MCF 10A (cell line): ENCODE measurements at places on chromosomes 4 and X. TPM values are rescaled to one million over a fixed set of nuclear protein-coding genes. Genes with fewer than 3 reads are reported as not detected.

DNA sequence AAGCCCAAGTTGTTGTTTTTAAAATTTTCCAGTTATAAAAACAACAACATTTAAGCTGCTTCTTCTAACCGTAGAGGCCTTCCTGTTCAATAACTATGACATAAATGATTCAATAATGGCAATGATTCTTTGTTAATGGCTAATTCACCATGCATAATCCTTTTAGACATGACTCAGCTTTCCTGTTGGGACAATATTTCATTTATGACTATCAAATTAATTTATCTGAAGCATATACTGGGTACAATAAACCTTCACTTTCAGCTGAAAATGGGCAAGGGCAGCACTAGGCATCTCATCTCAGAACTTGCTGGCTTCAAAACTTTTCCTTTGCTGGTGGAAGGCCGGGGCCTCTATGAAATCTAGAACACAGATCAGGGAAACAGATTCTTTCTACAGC, 38.9 kb downstream of the TBC1D9 start:
- H3K27ac ChIP-seq = peak overlapping the region; percentile 89
- H3K4me3 ChIP-seq = no peak overlapping the region

DNA sequence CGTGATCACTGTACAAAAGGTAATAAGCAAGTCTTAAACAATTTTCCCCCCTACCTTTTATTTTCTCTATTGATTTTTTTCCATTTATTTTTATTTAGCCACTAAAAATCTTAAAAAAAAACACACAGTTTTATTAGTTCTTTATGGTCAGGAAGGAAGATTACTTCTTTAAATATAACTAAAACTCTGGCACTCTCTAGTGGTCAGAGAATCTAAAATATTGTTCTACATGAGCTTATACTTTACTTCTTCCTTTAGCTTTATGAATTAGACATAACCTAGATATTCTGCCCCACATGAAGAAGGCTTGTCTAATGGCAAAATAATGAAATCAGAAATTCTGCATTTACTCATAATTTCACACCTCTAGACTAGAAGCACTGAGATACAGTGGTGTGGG, 135.2 kb downstream of the PDE5A start:
- no peak overlapping the region for H3K4me3 ChIP-seq
- peaks cover 25% of the 10 kb centered on the region for H3K36me3 ChIP-seq
- no peak overlapping the region for H3K27ac ChIP-seq
- no peak for DNase-seq
- no peaks in the 10 kb centered on the region for H3K27me3 ChIP-seq

DNA sequence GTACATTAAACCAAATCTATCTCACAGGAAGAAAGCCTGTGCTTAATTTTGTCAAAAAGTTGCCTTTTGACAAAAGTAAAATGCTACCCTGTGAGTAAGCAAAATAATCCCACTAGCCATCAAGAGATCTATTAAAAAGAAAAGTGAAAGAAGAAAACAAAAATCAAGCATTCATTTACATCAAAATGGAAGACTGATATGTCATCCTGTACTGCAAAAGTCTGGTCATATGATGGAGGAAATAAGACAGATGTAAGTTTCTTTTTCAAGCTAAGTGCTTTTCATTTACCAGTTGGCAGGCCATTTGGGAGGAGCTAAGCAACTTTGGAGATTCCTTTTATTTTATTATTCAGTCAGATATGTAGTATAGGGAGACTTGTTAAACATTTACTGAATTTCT, 387.4 kb downstream of the SPOCK3 start:
- H3K4me1 ChIP-seq = no peaks in the 10 kb centered on the region
- no peak overlapping the region for H3K27ac ChIP-seq
- H3K4me3 ChIP-seq = no peak overlapping the region
- H3K27me3 ChIP-seq = no peaks in the 10 kb centered on the region

DNA sequence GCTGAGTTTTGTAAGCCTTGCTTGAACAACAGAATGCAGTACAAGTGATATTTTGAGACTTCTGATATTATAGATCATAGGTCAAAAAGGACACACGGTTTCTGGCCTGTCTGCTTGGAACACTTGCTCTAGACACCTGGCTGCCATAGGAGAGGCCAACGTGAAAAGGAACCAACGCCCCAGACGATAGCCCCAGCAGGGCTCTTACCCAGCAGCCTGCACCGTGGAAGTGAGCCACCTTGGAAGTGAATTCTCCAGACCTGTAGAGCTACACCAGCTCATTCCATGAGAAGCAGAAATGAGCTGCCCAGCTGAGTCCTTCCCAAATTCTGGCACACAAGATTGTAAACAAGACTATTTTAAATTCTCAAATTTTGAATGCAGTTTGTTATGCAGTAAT, 323.1 kb downstream of the FBXO8 start:
- H3K27me3 ChIP-seq = peaks cover 49% of the 10 kb centered on the region
- no peaks in the 10 kb centered on the region for H3K4me1 ChIP-seq
- no peaks in the 10 kb centered on the region for H3K36me3 ChIP-seq
- no peak overlapping the region for H3K27ac ChIP-seq
- DNase-seq = no peak

DNA sequence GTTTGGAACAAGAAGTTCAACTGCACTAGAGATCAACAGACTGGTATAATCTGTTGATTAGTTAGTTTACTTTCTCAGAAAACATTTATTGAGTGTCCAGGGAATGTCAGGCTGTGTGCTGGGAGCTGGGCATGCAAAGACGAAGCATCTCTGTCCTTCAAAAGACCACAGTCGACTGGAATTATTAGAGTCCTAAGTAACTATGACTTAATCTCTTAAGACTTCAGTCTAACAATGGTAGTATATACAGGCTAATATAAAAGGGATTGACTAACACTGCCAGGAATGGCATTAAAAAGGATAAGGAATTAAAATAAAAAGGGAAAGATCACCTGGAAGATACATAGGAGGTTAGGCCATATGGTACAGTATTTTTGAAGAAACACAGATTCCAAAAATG, 128.7 kb downstream of the WDFY3 start:
- no peak overlapping the region for H3K4me3 ChIP-seq
- no peaks in the 10 kb centered on the region for H3K4me1 ChIP-seq
- no peak overlapping the region for H3K27ac ChIP-seq
- peaks cover 21% of the 10 kb centered on the region for H3K36me3 ChIP-seq
- no peak for DNase-seq

- DNase-seq = no peak
- H3K36me3 ChIP-seq = no peaks in the 10 kb centered on the region
- peaks cover 5% of the 10 kb centered on the region for H3K4me1 ChIP-seq
- no peak overlapping the region for H3K27ac ChIP-seq
These were observed 3.9 kb downstream of the BMP2K start for GRCh38 chr4:78780093-78780492.

DNA sequence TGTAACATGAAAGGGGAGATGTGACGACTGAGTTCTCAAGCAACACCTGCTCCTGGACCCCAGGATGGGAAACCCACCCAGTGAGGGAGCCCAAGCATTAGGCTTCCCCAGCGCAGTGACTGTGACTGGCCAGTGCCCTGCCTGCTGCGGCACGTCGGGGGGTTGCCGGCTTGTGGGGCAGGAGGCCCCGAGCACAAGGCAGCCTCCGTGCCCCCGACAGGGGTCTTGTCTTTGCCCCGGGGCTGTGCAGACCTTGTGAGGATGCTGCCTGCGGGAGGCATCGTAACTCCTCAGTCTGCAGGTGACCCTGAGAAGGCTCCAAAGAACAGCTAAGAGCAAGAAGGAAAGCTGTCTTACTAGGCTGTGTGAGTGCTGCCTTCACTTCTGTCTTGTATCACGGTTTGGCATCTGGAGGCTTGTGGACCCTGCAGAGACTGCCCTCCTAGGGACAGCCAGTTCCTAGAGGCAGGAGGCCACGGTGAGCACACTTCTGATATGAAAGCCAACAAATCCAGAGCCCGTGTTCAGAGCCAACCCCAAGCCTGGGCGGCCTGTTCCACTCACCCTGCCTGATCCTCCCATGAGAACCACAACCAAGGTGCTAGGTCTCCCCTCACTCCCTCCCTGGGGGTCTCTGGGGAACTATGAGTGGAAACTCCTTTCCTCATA, 47.7 kb downstream of the FGFRL1 start:
- H3K4me3 ChIP-seq = no peak overlapping the region
- H3K27ac ChIP-seq = no peak overlapping the region
- no peak for DNase-seq
- no peaks in the 10 kb centered on the region for H3K4me1 ChIP-seq
- peaks cover 43% of the 10 kb centered on the region for H3K27me3 ChIP-seq

DNA sequence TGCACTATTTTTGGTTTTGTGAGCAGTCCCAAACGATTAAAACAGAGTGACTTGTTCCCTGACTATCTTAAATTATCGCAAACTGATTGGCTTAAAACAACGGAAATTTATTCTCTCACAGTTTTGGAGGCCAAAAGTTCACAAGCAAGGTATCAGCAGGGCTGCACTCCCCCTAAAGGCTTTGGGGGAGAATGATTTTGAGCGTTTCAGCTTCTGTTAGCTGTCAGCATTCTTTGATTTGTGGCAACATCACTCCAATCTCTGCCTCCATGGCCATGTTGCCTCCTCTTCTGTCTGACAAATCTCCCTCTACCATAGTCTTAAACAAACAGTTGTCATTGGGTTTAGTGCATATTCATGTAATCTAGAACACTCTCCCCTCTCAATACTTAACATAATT, 459.6 kb upstream of the ATOH1 start:
- no peak for DNase-seq
- no peak overlapping the region for H3K4me3 ChIP-seq
- H3K4me1 ChIP-seq = no peaks in the 10 kb centered on the region
- no peaks in the 10 kb centered on the region for H3K36me3 ChIP-seq
- H3K27me3 ChIP-seq = no peaks in the 10 kb centered on the region

- no peak for DNase-seq
- peaks cover 68% of the 10 kb centered on the region for H3K27me3 ChIP-seq
- peaks cover 9% of the 10 kb centered on the region for H3K36me3 ChIP-seq
These were observed 6.1 kb downstream of the APLN start for GRCh38 chrX:129648514-129649267.

- no peak overlapping the region for H3K27ac ChIP-seq
- H3K36me3 ChIP-seq = peaks cover 46% of the 10 kb centered on the region
- no peak overlapping the region for H3K4me3 ChIP-seq
- peaks cover 12% of the 10 kb centered on the region for H3K27me3 ChIP-seq
These were observed 5.9 kb downstream of the IRAK1 start for GRCh38 chrX:154013614-154014360.

DNA sequence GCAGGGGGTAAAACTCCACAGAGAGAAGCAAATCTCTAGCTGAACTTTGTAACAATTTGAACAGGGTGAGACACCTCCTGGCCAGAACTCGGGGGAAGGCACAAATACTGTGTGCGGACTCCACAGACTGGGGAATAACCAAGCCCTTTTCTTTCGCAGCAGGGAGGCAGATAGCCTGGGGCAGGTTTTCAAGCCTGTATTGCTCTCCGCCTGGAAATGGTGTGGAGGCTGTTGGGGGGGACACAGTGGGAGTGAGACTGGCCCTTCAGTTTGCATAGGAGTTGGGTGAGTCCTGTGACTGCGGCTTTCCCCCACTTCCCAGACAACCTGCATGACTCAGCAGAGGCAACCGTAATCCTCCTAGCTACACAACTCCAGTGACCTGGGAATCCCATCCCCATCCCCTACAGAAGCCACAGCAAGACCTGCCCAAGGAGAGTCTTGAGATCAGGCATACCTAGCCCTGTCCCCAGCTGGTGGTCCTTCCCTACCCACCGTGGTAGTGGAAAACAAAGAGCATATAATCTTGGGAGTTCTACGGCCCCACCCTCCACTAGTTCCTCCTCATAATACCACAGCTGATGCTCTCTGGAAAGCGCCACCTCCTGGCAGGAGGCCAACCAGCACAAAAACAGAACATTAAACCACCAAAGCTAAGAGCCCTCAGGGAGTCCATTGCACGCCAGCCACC, 12.9 kb upstream of the SMPX start:
- no peaks in the 10 kb centered on the region for H3K36me3 ChIP-seq
- peaks cover 61% of the 10 kb centered on the region for H3K27me3 ChIP-seq
- H3K4me3 ChIP-seq = no peak overlapping the region
- DNase-seq = peak; percentile 65
- peaks cover 8% of the 10 kb centered on the region for H3K4me1 ChIP-seq

GRCh38 chr4:124432500-124432899, 280.0 kb downstream of the ANKRD50 start:
- H3K36me3 ChIP-seq = no peaks in the 10 kb centered on the region
- H3K27ac ChIP-seq = peak overlapping the region; percentile 24
- no peak overlapping the region for H3K4me3 ChIP-seq
- peak; percentile 9 for DNase-seq
- H3K27me3 ChIP-seq = no peaks in the 10 kb centered on the region

DNA sequence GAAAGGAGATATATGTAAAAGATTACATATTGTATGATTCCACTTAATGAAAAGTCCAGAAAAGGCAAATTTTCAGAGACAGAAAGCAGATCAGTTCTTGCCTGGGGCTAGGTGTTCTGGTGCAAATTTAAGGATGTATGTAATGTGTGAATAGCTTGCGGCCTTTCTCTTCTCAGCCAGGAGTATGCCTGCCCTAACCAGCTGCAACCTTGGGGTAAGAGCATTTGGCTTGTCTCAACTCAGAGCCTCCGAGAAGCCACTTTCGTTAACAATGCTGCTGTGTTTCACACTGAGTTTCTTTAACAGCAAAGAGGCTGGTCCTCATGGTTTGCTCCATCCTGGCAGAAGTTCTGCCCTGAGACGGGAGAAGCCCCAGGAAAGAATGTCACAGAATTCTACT, 102.7 kb downstream of the SPCS3 start:
- no peak overlapping the region for H3K27ac ChIP-seq
- no peaks in the 10 kb centered on the region for H3K27me3 ChIP-seq
- no peak overlapping the region for H3K4me3 ChIP-seq
- DNase-seq = no peak

DNA sequence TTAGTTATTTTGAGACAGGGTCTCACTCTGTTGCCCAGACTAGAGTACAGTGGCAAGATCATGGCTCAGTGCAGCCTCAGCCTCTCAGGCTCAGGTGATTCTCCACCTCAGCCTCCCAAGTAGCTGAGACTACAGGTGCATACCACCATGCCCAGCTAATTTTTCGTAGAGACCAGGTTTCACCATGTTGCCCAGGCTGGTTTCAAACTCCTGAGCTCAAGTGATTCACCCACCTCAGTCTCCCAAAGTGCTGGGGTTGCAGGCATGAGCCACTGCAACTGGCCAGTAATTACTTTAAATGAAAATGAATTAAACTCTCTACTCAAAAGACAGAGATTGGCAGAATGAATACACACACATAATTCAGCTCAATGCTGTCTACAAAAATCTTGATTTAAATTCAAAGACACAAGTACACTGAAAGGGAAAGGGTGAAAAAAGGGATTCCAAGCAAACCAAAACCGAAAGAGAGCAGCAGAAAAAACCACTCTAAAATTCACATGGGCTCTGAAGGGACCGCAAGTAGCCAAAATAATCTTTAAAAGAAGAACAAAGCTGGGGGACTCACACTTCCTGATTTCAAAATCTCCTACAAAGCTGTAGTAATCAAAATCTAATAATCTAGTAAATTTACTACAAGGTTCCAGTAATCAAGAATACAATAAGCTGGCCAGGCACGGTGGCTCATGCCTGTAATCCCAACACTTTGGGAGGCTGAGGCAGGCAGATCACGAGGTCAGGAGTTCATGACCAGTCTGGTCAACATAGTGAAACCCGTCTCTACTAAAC, 11.8 kb upstream of the SPON2 start:
- DNase-seq = no peak
- no peaks in the 10 kb centered on the region for H3K36me3 ChIP-seq
- no peaks in the 10 kb centered on the region for H3K27me3 ChIP-seq
- no peak overlapping the region for H3K4me3 ChIP-seq

The CACNA1F gene
- not detected in 2 replicates for total RNA-seq

The MAGEE2 gene
- total RNA-seq = not detected in 2 replicates
